Naive thymus-derived CD8-positive, alpha-beta T cell (primary cell): ENCODE measurements at places on chromosomes 1 and 21. TPM values are rescaled to one million over a fixed set of nuclear protein-coding genes. Genes with fewer than 3 reads are reported as not detected.
A peak's percentile ranks its signal among the peaks of the same experiment; 100 is the strongest.

Gene GPR25
- 0.30 TPM for polyA plus RNA-seq

Gene ZBTB37
- 1.9 TPM for polyA plus RNA-seq

Gene TCEA3
- polyA plus RNA-seq: 30.1 TPM

Gene DISC1
- polyA plus RNA-seq: 2.5 TPM

Gene CHD5
- polyA plus RNA-seq: 0.06 TPM

Gene CFAP74
- not detected for polyA plus RNA-seq

Gene WNT4
- not detected for polyA plus RNA-seq

DNA sequence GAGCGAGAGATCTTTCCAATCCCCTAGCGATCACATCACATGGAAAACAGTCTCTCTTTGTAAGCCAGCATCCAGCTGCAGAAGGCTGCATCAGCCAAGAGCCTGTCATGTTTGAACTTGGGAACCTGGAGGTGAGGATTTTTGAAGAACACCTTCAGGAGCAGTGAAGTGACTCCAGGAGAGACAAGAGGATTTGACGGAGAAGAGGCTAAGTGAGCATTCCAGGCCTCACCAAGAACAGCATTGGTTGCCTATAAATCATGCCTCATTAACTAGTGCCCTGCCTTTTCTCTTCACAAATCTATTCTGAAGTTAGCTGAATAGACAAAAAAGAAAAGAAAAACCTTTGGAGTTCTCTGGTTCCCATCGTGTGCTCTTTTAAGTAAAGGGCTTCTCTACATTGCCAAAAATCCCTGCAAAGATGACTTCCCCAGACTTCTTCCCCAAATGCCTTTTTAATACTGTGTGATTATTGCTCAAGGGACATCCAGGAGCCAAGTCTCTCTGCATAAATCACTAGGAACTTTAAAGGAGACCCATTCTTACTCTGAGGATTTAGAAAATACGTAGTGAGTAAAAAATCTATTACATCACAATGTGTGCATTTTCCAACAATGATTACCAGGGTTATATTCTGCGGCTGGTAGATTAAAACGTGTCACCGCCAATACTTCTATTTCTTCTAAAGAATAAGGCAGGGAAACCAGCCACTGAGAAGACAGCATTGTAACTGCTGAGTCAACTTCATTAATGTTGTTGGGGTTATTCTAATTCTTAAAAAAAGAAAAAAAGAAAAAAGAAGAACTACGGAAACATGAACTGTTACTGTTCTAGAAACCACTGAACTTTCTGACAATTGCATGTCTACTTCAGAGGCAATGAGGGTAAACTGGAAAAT is 95.2 kb downstream of the KIF14 start:
- DNase-seq: no peak

GRCh38 chr1:5751163-5751540 is 241.1 kb downstream of the NPHP4 start:
- DNase-seq: no peak

- peak; percentile 43 for DNase-seq
Observed at GRCh38 chr1:20521960-20522861, 14.3 kb upstream of the MUL1 start.

DNA sequence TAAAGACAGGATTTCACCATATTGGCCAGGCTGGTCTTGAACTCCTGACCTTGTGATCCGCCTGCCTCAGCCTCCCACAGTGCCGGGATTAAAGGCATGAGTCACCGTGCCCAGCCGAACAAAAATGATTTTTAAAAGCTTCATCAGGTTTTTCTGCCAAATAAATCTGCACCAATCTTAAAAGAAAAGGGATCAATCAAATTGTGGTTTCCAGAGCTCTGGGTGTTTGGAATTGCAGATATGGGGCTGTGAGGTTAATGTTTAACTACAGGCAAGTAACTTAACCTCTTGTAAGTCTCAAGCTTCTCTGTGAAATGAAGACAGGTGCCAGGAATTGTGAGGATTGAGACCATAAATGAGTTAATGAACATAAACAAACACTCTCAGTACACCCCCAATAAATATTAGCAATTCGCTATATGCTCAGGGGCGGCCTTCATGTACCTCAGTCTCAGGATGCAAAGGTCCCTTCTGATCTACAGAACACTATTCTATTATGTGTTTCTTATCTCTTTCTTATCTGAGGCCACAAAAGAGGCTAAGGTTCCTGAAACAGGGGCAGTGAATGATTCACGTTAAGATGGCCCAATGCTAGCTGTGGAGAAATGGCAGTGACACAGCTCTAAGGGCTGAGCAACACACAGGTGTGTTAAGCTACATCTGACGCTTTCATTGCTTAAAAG is 7.1 kb upstream of the GNPAT start:
- no peak for DNase-seq

- DNase-seq: no peak
Observed at GRCh38 chr21:38202811-38203210, 54.0 kb upstream of the KCNJ15 start.
